D341Med (cell line): ENCODE measurements at places on chromosomes 11 and 22.

DNA sequence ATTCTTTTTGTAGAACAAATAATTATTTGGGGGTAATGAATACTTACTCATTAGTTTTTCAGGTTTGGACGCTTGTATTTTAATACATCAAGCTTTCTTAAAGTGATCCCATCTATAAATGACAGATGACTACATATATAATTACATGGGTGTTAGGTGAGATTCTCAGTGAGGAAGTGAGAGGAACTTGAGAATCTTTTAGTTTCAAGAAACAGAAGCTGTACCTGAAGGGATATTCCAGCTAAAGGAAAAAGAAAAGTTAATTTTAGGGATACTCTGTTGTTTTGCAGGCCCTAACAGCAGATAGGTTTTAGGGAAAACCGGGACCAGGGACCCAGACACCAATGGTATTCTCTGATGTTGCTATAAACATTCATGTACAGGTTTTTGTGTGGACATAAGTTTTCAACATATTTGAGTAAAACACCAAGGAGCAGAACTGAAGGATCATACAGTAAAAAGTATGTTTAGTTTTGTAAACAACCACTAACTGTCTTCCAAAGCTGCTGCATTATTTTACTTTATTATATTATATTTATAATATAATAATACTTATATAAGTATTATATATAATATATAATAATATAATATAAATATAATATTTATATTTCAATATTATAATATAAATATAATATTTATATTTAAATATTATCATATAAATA, 24.1 kb upstream of the PHOX2A start:
- no peak for DNase-seq

GRCh38 chr22:32561163-32561562, 86.6 kb downstream of the FBXO7 start:
- DNase-seq, result no peak

GRCh38 chr11:70473186-70473872, 75.0 kb downstream of the CTTN start:
- DNase-seq, result no peak

- no peak for DNase-seq
Observed at GRCh38 chr11:74809801-74810200, 61.2 kb downstream of the RNF169 start.

- no peak for DNase-seq
Observed at GRCh38 chr11:120659076-120659475, 147.5 kb downstream of the GRIK4 start.

DNA sequence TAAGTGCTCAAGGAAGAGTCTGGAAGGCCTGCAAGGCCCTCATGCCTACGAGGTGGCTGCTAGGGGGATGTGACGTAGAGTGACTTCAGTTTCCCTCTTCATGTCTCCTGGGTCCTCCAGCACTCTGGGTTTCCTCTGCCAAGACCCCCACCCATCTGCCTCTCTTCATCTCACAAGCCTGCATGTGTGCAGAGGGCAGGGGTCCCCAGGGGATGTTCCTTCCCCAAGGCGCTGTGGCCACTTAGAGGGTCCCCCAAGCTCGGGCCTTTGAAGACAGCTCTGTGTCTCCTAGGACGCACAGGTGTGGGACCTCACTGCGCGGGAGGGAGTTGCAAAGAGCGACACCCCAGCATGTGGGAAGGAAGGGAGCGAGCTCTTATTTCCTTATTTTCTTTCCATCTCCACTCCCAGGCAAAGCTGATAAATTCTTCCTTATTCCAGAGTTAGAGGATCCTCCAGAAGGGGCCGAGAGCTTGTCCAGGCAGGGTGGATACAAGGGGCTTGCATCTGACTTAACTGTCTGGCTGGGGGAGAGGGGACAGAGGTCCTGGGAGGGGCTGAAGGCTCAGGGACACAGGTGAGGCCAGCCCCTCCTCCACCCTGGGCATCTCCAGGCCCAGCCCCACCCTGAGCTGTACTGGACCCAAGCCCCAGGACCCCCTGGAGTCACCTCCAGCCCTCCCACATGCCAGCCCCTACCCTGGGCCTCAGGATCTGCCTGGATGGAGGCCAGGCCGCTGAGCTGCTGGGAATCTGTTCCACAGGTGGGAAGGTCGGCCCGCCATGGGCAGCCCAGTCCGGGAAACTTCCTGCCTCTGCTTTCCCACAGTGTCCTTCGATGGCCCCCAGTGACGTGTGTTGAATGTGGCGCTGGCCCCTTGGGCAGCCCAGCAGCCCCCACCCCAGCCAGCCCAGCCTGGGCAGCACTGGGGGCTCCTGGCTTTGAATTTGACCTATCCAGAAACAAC, 59.7 kb upstream of the KCNQ1OT1 start:
- no peak for DNase-seq

DNA sequence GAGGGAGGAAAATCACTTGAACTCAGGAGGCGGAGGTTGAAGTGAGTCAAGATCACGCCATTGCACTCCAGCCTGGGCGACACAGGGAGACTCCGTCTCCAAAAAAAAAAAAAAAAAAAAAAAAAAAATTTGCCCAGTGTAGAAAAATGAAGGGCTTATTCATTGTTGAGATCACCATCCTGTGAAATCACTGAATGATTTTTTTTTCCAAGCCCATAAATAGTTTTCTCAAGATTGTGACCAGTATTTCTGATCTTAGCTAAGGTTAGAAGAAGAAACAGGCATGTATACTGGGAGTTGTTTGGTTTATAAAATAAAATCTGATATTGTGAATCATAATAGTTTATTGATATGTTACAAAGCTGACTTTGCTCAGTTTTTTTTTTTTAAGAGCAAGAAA, 269.4 kb downstream of the CADM1 start:
- DNase-seq, result no peak

GRCh38 chr22:47471406-47471805, 709.0 kb downstream of the TBC1D22A start:
- no peak for DNase-seq

GRCh38 chr22:45473626-45474237, 29.0 kb upstream of the FBLN1 start:
- no peak for DNase-seq

DNA sequence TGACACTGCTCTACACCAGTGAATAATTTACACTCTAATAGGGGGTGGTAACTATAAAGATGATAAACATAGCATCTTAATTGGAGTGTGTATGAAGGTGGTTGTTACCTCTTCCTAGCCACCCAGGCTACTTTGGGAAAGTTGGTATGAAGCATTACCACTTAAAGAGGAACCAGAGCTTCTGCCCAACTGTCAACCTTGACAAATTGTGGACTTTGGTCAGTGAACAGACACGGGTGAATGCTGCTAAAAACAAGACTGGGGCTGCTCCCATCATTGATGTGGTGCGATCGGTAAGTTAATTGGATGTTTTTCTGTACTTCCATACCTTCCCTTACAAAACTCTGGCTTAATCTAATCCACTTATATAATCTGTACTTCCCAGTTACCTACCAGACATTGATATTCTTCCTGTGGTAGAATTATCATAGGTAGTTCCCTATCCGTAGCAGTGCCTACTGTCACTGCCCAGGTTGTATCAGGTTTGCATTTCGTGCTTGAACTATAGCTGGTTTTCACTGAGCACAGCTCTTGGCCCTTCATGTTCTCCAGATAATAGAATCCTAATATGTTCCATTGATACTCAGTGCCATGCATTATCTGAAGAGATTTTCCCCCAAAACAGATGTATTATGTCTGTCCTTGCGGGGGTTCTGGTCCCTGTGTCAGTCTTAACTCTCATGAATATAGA, 2.2 kb downstream of the RPL27A start:
- DNase-seq, result no peak
